ENCODE measurements at places on chromosomes 3 and 15.
A peak's percentile ranks its signal among the peaks of the same experiment; 100 is the strongest.

GRCh38 chr3:134464064-134464688, 21.6 kb downstream of the ANAPC13 start:
- peak; percentile 10 for DNase-seq

DNA sequence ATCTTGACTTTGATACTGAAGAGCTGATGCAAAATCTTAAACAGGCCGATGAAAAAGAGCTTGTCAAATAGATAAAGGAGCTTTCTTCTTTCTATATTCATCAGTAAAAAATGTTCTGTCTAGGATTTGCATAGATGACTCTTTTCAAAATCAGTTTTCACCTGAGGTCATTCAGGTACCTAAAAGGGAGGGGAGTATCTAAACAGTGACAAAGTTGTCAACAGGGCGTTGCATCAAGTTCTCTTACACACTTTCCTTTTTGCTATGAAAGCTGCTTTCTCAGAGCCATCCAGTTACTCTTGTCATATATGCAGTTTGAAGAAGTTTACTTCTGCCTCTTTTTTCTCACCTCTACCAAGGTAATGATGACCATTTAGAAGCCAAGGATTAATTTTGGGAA, 60.0 kb downstream of the AKAP13 start:
- DNase-seq: no peak

GRCh38 chr3:99762901-99763300, 54.8 kb upstream of the CMSS1 start:
- no peak for DNase-seq

- DNase-seq: no peak
Measured at GRCh38 chr15:70802629-70803028, 39.3 kb upstream of the UACA start.

DNA sequence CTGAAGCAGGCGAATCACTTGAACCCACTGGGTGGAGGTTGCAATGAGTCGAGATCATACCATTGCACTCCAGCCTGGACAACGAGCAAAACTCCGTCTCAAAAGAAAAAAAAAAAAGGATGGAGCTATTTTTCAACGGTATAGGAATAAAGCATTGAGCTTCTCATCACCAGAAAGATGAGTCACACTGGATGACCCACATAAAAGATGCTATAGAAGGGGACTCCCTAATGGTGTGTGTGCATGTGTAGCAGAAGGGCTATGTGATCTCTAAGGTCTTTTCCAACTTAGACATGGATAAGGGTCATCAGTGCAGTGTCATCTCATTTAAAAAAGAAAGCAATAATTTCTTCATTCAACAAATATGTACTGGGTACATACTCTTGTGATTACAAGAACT, 476.0 kb downstream of the MFSD1 start:
- DNase-seq: no peak

- no peak for DNase-seq
Measured at GRCh38 chr15:40968290-40969085, 15.2 kb downstream of the CHAC1 start.

DNA sequence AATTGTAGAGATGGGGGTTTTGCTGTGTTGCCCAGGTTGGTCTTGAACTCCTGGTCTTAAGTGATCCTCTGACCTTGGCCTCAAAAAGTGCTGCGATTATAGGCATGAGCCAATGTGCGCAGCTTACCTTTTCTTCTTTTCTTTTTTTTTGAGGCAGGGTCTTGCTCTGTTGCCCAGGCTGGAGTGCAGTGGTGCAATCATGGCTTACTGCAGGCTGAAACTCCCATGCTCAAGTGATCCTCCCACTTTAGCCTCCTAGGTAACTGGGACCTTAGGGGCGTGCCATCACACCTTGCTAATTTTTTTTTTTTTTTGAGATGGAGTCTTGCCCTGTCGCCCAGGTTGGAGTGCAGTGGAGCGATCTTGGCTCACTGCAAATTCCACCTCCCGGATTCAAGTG, 13.0 kb downstream of the RBM6 start:
- no peak for DNase-seq

- no peak for DNase-seq
Measured at GRCh38 chr3:40258555-40258954, 51.0 kb upstream of the EIF1B start.

DNA sequence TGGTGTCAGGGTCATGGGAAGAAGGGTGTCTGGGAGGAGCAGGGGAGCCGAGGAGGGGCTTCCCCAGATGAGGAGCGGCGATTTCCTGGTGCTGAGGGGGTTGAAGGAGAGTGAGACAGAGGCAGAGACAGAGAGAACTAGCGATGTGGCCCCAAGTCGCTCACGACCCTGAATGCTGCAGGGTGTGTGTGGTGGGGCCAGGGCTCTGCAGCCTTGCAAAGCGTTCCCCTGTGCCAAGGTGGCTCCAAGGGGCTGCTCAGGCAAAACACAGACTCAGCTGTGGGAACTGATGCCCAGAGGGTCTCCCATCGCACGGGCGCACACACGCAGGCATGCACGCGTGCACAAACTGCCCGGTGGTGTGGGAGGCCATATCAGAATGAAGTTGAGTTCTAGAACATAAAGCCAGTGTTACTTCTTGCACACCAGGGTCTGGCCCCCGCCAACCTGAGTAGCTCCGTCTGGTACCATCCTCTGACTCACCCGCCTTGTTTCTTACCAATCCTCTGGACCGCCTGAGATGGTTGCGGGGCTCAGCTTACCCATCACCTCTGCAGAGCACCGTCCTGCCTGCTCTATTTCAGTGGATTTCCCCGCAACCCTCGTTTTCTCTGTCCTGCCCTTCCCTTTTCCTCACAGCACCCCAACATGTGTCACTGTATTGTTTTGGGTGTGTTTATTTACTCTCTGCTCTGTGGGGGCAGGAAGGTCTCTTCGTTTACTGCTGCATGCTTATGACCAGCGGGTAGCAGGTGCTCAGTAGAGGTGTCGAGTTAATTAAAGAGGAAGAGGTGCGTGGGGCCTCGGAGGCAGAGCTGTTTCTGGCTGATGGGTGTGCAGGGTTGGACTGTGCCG, 4.5 kb downstream of the MELTF start:
- no peak for DNase-seq

DNA sequence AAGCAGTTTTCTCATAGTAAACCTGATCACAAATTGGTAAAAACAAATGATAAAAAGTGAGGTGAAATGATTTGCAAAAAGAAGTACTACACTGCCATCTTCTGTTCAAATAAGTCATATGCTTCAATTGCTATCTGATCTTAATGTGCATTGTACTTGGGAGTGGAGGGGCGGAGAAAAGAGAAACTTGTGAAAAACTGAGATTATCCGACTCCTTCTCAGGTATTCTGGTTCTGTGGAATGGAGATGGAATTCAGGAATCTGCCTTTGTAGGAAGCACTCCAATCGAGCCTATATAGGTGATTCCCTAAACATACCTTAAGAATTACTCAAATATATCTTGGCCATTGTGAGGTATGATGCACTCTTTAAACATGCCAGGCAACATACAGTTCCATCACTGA, 180.6 kb downstream of the CHL1 start:
- DNase-seq: peak; percentile 44

DNA sequence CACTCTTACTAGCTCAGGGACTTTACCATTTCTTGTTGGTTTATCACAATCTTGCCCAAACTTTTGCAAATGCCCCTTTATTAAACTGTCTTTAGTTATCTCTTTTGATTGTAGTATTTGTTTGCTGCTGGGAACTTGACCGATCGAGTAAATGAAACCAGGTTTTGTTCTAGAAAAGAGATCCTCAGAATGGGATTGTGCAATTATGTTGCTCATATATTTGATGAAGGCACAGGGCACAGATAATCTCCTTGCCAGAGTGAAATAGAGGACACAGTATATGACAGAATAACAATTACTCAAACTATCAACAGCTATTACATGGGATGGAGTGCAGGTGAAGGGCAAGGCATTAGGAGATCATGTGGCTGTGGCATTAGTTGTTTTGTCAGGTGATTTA, 216.6 kb upstream of the RASGRP1 start:
- DNase-seq: no peak

DNA sequence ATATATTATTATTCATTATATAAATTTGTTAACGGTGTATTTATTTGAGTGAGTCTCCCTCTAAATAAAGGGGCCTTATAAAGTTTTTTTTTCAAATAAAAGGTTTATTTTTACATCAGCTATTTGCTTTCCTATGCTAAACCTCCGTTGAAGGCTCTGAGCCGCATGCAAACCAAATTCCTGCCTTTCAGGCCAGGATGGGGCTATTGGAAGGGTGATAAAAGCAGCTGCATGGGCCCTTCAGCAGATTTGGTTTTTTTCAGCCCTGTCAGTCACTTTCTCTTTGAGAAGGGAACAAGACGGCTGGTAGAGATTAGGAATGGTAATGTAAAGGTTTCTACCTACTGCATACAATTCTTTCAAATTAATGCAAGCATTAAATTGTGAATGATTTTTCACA, 244.2 kb downstream of the WNT5A start:
- no peak for DNase-seq

GRCh38 chr3:194541483-194541882, 54.7 kb upstream of the ATP13A3 start:
- no peak for DNase-seq

- DNase-seq: no peak
Measured at GRCh38 chr3:196007744-196008335, 74.0 kb downstream of the TFRC start.

- DNase-seq: no peak
Measured at GRCh38 chr15:99154271-99154670, 49.4 kb downstream of the SYNM start.

GRCh38 chr15:70264014-70264582, 166.4 kb upstream of the TLE3 start:
- peak; percentile 37 for DNase-seq

- DNase-seq: no peak
Measured at GRCh38 chr15:63490345-63491034, 13.9 kb upstream of the USP3 start.

- DNase-seq: no peak
Measured at GRCh38 chr3:20141316-20141715, 44.7 kb downstream of the SGO1 start.

GRCh38 chr3:47581422-47581821, 2.8 kb upstream of the CSPG5 start:
- DNase-seq: no peak

DNA sequence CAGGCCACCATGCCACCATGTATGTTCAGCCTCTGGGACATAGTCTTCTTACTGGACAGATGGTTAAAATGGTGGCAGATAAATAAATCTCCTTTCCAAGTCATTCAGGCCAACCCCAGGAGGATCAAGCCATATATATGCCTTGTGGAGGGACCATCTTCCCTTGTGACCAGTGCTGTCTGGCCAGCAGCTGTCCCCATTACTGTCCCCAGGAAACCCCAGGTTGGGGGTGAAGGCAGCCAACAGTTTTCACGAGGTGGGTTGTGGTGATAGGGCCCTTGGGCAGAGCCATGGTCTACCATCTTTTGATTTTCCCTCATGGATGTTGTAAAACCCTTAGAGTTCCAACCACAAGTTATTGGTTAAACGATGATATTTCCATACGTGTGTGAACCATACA, 48.7 kb upstream of the PCSK6 start:
- no peak for DNase-seq

DNA sequence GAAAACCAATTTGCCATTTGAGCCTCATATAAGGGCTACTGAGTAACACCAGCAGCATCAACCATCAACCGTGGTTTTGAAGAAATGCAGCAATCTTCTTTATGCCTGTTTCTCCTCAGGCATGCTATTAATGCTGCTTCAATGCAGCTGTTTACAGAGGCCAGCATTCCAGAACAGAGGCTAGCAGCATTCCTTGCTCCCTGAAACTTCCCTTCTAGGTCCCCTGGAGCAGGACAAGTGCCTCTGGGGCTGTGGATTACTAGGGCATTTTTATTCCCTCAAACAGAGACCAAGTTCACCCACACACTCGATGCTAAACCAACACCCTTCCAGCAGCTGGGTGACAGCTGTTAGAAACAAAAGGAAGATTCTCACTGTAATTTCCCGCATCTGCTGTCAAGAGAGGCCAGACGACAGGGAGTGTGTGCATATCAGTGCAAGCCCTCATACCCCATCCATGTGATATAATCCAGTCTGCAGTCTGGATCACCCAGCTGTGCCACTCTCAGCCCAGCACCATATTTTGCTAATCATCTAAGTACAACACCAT, 57.5 kb downstream of the HOMER2 start:
- DNase-seq: no peak

DNA sequence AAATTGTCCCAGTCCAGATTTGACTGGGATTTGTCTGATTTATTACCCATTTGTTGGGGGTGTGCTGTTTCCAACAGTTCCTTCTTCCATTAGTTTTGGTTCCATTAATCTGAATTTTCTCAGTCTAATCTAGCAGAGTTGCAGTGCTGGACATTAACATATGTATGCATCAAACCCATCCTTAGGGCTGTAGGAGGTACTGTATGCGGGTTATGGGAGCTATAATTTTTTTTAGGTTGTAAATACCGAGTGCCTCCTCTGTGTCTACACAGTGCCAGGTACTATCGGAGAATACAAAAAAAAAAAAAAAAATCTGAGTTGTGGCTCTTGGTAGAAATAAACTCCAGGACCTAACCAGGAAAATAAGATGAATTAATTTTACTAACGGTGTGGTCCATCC, 133.8 kb downstream of the LIPC start:
- no peak for DNase-seq

GRCh38 chr3:66350601-66351000, 129.8 kb downstream of the SLC25A26 start:
- DNase-seq: no peak
